Stimulated activated CD8-positive, alpha-beta memory T cell treated with anti-CD3 and anti-CD28 coated beads, Interleukin-12 subunit alpha, Interleukin-12 subunit beta, amount 100 ng/mL, for 4 hours (primary cell): ENCODE measurements at places on chromosomes 3 and 15.

- DNase-seq = no peak
Measured at GRCh38 chr3:127064391-127065137, 81.6 kb downstream of the PLXNA1 start.

DNA sequence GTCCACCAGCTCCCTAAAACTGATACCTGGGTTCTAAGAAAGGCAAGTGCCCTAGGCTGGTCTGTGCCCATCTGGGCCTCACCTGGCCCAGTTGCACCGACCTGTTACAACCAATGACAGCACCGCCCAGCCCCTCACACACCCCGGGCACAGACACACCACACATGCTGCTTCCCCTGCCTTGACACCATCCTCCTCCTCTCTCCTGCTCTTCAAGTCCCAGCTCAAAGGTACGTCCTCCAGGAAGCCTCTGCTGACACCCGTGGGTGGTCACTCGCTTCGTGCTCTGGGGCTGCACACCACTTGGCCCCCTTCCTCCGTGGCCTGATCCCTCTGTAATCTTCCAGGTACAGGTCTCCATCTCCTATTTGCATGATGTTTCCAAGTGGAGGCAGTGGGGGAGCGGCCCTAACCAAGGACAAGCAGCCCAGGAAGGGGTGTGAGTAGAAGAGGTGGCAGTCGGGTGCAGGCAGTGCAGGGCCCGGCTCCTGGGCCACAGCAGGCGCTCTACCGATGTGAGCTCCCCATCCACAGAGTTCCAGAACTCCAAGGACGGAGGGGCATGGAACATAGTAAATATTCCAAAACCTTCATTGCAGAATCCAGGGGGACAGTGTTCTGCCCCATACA is 144.6 kb downstream of the NUP210 start:
- no peak for DNase-seq

DNA sequence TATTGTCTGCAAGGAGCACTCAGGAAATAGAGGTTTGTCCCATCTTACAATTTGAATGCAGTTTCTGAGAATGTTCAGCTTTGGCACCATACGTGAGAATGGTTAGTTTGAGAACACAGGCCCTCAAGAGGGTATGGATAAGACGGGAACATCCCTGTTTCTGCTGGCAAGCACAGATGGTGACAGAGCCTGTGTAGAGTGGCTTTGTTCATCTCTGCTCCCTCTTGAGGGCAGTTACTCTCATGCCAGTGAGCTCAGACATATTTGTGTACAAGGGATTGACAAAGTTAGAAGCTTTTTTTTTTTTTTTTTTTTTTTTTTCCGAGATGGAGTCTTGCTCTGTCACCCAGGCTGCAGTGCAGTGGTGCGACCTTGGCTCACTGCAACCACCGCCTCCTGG is 71.5 kb upstream of the FILIP1L start:
- DNase-seq = no peak

DNA sequence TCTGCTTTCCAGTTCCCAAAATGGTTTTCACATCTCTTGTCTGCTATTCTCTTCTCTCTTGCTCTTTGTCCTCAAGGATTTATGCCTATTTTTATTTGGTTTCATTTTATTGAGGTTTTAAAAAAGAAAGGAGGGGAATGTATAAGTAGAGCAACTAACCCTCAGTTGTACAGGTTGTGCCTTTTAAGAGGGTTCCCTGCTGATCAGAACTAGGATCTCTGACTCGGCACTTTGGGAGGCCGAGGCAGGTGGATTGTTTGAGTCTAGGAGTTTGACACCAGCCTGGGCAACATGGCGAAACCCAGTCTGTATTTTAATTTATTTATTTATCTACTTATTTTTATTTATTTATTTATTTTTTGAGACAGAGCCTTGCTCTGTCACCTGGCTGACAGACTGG is 123.6 kb downstream of the ZNF609 start:
- DNase-seq = no peak

- no peak for DNase-seq
Measured at GRCh38 chr3:117243657-117244056, 534.1 kb downstream of the TUSC7 start.

GRCh38 chr15:62109437-62109836 is 42.7 kb downstream of the C2CD4A start:
- DNase-seq = no peak

DNA sequence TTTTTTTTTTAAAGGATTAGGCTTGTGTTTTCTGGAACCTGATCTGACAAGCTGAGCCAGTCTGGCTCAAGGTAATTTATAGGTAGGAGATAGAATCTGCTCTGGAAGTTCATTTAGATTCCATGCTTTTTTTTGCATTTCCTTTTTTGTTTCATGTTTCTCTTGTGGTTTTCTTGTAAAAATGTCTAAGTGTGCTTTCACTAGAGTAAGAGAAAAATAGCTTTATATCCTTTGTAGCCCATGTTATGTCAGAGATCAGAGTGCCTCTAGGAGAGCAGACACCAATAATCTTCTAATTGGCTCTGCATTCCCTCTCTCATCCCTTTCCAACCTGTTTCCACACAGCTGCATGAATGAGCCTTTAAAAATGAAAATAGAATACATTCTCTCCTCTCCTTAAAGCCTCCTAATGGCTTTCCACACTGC is 389.8 kb upstream of the KCNMB2 start:
- no peak for DNase-seq

DNA sequence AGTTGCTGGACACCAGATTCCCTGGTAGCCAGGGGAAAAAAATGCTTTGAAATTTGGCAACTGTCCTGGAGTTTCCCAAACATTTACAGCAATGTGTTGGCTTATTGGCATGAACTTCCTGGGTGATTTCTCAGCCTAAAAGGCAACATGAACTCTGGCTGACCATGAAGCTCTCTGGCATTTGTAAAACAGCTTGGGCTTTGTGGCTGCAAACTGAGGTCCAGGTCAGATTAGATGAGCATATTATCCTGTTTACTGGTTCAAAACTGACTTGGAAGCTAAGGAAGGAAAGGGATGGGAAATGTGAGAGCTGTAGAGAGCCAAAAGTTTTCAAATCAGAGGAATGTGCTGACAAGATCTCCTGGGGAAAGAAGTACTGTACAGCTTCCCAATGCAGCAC is 139.0 kb downstream of the P3H2 start:
- no peak for DNase-seq

GRCh38 chr3:16179771-16180736 is 5.6 kb downstream of the GALNT15 start:
- no peak for DNase-seq

GRCh38 chr3:123719862-123720453 is 135.1 kb upstream of the HACD2 start:
- no peak for DNase-seq
